ENCODE measurements at places on chromosomes 11 and 22. TPM values are rescaled to one million over a fixed set of nuclear protein-coding genes. Genes with fewer than 3 reads are reported as not detected.

GRCh38 chr11:11724994-11725393 lies 103.2 kb upstream of the GALNT18 start:
- DNase-seq: no peak
- no peaks in the 10 kb centered on the region for H3K4me1 ChIP-seq
- H3K27ac ChIP-seq: no peak overlapping the region
- H3K4me3 ChIP-seq: no peak overlapping the region

DNA sequence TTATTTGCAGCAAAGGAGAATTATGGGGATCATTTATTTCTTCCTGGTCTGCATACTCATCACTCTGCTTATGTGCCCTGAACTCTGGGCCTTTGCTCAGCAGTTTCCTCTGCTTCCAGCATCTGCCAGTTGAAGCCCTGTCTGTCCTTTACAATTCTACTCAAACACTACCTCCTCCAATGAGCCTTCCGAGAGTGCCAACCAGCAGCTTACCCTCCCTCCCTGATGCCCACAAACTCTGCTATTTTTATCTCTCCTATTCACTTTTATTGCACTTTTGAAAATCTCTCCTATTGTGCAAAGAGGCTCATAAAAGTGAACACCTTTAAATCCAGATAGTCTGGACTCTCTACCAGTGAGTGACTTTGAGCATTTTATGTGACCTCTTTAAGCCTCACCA lies 3.6 kb upstream of the ME3 start:
- peaks cover 11% of the 10 kb centered on the region for H3K27me3 ChIP-seq
- DNase-seq: no peak
- peaks cover 4% of the 10 kb centered on the region for H3K4me1 ChIP-seq
- no peak overlapping the region for H3K27ac ChIP-seq
- H3K36me3 ChIP-seq: no peaks in the 10 kb centered on the region
- no peak overlapping the region for H3K4me3 ChIP-seq

DNA sequence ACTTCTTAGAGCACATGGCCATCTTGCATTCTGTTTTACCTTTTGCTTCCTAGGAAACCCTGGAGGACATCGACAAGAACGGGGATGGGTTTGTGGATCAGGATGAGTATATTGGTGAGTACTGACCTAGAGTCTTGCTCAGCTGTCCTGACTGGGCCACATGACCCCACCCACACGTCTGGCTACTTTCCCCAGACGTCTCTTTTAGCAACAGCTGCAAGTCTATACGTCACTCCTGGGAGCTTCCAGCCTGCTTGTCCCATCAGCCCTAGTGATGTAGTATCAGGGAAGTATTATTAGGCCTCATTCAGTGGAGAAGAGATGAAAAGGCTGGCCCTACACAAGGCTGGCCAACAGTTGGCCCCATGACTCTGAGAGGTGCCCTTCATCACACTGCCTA lies 9.6 kb downstream of the RCN1 start:
- H3K4me1 ChIP-seq: no peaks in the 10 kb centered on the region
- DNase-seq: no peak
- no peaks in the 10 kb centered on the region for H3K27me3 ChIP-seq
- no peak overlapping the region for H3K4me3 ChIP-seq

DNA sequence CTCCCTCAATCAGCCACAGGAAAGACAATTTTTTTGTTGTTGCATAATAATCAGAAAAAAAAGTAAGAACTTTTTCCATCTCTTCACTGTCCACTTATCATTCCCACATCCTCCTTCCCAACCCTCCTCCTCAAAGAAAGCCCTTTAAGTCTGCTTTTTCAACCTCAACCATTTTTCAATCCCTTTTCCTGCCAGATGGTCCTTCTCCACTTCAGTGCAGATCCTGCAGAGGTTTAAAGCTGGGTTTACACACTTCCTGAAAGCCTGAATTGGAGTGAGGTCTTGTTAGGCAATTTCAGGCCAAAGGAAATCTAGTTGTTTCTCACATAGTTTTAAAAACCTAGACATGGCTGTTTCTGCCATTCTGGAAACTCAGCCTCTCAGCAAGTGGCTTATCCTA lies 78.3 kb downstream of the RPL27A start:
- H3K4me1 ChIP-seq: no peaks in the 10 kb centered on the region
- no peaks in the 10 kb centered on the region for H3K36me3 ChIP-seq
- H3K27me3 ChIP-seq: peaks cover 16% of the 10 kb centered on the region
- DNase-seq: no peak
- H3K4me3 ChIP-seq: no peak overlapping the region

GRCh38 chr22:17823226-17823625 lies 49.0 kb upstream of the BID start:
- H3K36me3 ChIP-seq: peaks cover 2% of the 10 kb centered on the region
- no peaks in the 10 kb centered on the region for H3K27me3 ChIP-seq
- no peaks in the 10 kb centered on the region for H3K4me1 ChIP-seq
- no peak overlapping the region for H3K4me3 ChIP-seq

DNA sequence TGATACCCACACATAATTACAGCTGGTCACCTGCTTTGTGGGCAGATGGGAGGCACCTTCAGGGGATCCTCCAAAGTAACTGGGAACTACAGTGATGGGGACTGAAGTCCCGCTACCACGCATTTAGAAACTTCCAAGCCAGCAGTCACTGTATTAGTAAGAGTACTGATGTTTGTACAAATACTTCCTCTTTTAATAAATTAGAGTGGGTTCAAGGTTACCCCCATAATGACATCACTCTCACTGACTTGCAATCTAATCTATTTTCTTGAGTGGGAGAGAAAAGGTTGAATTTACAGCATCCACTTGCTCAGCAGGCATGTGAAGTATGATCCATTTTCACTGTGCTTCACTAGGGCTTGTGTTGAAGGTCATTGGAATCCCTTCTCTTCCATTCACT lies 72.1 kb upstream of the TIMP3 start:
- H3K27me3 ChIP-seq: no peaks in the 10 kb centered on the region
- no peak overlapping the region for H3K4me3 ChIP-seq
- no peaks in the 10 kb centered on the region for H3K36me3 ChIP-seq
- no peaks in the 10 kb centered on the region for H3K4me1 ChIP-seq

GRCh38 chr11:16881074-16881709 lies 133.0 kb downstream of the PLEKHA7 start:
- no peaks in the 10 kb centered on the region for H3K27me3 ChIP-seq
- no peak for DNase-seq
- H3K27ac ChIP-seq: no peak overlapping the region
- no peaks in the 10 kb centered on the region for H3K4me1 ChIP-seq
- no peak overlapping the region for H3K4me3 ChIP-seq
- no peaks in the 10 kb centered on the region for H3K36me3 ChIP-seq

- H3K4me3 ChIP-seq: no peak overlapping the region
- H3K36me3 ChIP-seq: peaks cover 19% of the 10 kb centered on the region
- DNase-seq: no peak
- no peak overlapping the region for H3K27ac ChIP-seq
- no peaks in the 10 kb centered on the region for H3K27me3 ChIP-seq
Observed at GRCh38 chr11:61963282-61964057, 4.0 kb downstream of the FTH1 start.

Gene CATSPERZ
- total RNA-seq: not detected

Gene UBQLNL
- 0.63 TPM for total RNA-seq

- no peaks in the 10 kb centered on the region for H3K36me3 ChIP-seq
- H3K4me1 ChIP-seq: peaks cover 22% of the 10 kb centered on the region
- H3K27me3 ChIP-seq: no peaks in the 10 kb centered on the region
- H3K27ac ChIP-seq: peak overlapping the region; percentile 93
- peak; percentile 37 for DNase-seq
- H3K4me3 ChIP-seq: peak overlapping the region; percentile 66
Observed at GRCh38 chr22:41382098-41382578, 396 bp downstream of the TEF start.

GRCh38 chr11:36744375-36745168 lies 146.5 kb upstream of the RAG2 start:
- peak; percentile 52 for DNase-seq
- H3K4me1 ChIP-seq: no peaks in the 10 kb centered on the region
- H3K27ac ChIP-seq: no peak overlapping the region
- H3K36me3 ChIP-seq: no peaks in the 10 kb centered on the region
- peaks cover 3% of the 10 kb centered on the region for H3K27me3 ChIP-seq
- H3K4me3 ChIP-seq: no peak overlapping the region

Gene TRIM5
- total RNA-seq: 17.6 TPM

GRCh38 chr11:45108070-45109064 lies 38.1 kb upstream of the PRDM11 start:
- no peak overlapping the region for H3K4me3 ChIP-seq
- no peaks in the 10 kb centered on the region for H3K36me3 ChIP-seq
- peaks cover 5% of the 10 kb centered on the region for H3K4me1 ChIP-seq

GRCh38 chr11:113572136-113572735 lies 97.0 kb upstream of the DRD2 start:
- no peak overlapping the region for H3K4me3 ChIP-seq
- no peaks in the 10 kb centered on the region for H3K36me3 ChIP-seq
- no peak overlapping the region for H3K27ac ChIP-seq

Gene PHF5A
- 36.7 TPM for total RNA-seq

GRCh38 chr11:74460065-74460464 lies 7.3 kb downstream of the KCNE3 start:
- no peaks in the 10 kb centered on the region for H3K4me1 ChIP-seq
- no peak overlapping the region for H3K4me3 ChIP-seq
- DNase-seq: no peak
- no peak overlapping the region for H3K27ac ChIP-seq
- no peaks in the 10 kb centered on the region for H3K27me3 ChIP-seq

GRCh38 chr11:70507466-70508230 lies 109.3 kb downstream of the CTTN start:
- no peaks in the 10 kb centered on the region for H3K4me1 ChIP-seq
- no peaks in the 10 kb centered on the region for H3K36me3 ChIP-seq
- no peak overlapping the region for H3K27ac ChIP-seq
- no peak for DNase-seq

- H3K4me3 ChIP-seq: no peak within 1 kb of the TSS
- no peaks in the 10 kb centered on the region for H3K36me3 ChIP-seq
- no peaks in the 10 kb centered on the region for H3K27me3 ChIP-seq
- H3K27ac ChIP-seq: no peak within 1 kb of the TSS
Observed at GRCh38 chr11:36567694-36568093, at the start of gene RAG1. TSS of gene RAG1 (plus strand) at chr11:36568007. CDS start at chr11:36573305, 5,298 bp downstream.

- no peak overlapping the region for H3K27ac ChIP-seq
- no peak for DNase-seq
- no peaks in the 10 kb centered on the region for H3K27me3 ChIP-seq
- H3K4me1 ChIP-seq: no peaks in the 10 kb centered on the region
Observed at GRCh38 chr11:13205486-13205885, 72.1 kb upstream of the BMAL1 start.

DNA sequence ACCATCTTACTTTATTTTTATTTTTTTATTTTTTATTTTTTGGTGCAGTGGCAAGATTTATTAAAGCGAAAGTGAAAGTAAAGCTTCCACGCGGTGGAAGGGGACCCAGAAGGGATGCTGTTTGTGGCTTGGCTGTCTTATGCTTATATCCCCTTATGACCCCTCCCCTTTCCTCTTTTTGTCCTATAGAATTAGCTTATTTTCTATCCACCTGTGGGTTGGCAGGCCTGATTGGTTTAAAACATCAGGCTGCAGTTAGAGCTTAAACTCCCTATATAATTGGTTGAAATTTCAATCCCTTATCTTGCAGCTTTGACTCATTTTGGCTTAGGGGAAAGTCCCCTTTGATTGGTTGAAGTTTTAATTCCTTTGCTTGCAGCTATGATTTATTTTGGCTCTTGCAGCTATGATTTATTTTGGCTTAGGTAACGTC lies 50.5 kb downstream of the NNMT start:
- H3K4me3 ChIP-seq: no peak overlapping the region
- H3K27me3 ChIP-seq: no peaks in the 10 kb centered on the region
- no peak overlapping the region for H3K27ac ChIP-seq
- no peaks in the 10 kb centered on the region for H3K4me1 ChIP-seq
- DNase-seq: no peak
